ENCODE measurements at places on chromosomes 6 and 20. TPM values are rescaled to one million over a fixed set of nuclear protein-coding genes. Genes with fewer than 3 reads are reported as not detected.

The PCMT1 gene
- total RNA-seq = 43.3 TPM

- no peak for ATAC-seq
Observed at GRCh38 chr20:48801197-48801596, 26.6 kb downstream of the PREX1 start.

DNA sequence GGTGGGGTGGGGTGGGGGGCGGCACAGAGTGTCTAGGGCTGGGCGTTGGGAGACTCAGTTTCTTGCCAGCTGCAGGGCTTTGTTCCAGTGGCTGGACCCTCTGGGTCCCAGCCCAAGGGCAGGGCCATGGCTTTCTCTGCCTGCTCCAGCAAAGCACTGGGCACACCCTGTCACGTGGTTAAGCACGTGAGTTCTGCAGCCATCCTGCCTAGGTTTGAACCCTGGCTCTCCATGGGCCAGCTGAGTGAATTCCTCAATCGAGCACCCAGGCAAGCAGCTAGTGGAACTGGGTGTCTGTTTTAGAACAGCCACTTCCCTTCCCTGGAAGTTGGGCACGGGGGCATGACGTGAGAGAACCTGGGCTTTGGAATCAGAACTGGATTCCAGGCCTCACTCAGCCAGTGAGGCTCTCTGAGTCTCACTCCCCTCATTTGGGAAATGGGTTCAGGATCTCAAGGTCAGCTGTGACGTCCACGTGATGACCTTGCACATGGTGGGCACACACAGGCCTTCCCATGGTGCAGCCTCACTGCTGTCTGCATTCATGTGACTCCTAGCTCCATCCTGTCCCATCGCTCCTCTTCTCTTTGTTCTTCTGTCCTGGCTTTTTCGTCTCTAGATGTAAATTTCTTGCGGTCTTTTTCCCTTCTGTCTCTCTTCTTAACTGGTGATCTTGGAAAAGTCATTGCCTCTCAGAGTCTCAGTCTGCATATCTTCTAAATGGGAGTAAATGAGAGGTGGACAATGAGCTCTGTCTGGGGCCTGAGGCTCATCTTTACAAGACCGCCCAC, 45.9 kb downstream of the NOL4L start:
- no peak for ATAC-seq

DNA sequence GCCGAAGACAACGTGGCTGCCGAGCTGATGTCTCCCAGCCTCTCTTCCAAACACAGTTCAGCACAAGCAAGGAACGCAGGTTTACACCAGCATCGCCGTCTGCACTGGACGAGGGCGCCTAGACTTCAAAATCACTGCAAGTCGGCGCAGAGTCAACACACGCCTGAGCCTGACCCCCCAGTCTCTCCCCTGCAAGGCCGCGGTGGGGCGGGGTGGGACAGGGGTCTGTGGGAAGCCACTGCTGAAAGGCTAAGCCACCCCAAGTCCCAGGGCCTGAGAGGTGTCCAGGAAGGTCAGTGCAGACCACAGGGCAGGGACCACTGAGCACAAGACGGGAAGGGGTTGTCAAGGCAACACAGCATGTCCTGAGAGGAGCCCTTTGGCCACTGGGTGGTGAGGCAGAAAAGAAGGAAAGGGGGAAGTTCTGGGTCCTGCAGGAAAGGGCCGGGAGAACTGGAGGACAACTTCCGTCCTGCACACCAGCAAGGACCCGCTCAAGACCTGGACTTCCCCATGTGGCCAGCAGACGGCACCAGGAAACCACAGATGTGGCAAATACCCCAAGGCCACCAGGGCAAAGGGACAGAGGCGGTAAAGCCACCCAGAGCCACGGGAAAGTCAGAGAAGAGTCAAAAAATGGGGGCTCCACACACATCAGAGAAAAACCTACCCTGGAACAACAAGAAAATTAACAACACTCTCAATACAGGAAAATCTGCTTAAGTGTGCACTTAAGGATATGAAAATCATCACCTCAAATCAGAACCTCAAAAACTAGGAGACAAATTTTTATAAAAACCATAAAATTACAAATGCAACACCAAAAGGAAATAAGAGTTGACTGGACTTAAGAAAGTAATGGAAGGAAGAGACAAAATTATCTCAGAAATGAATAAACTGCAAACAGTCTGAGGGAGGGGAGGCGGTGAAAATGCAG, 84.8 kb downstream of the TAF4 start:
- no peak for ATAC-seq

GRCh38 chr20:23091721-23092383, 5.7 kb upstream of the CD93 start:
- no peak for ATAC-seq

The RAB44 gene
- 0.36 TPM for total RNA-seq

The PTK6 gene
- 92.7 TPM for total RNA-seq

The TDRD6 gene
- total RNA-seq = 0.08 TPM

GRCh38 chr6:157242791-157243190, 80.5 kb downstream of the TMEM242 start:
- ATAC-seq = no peak

DNA sequence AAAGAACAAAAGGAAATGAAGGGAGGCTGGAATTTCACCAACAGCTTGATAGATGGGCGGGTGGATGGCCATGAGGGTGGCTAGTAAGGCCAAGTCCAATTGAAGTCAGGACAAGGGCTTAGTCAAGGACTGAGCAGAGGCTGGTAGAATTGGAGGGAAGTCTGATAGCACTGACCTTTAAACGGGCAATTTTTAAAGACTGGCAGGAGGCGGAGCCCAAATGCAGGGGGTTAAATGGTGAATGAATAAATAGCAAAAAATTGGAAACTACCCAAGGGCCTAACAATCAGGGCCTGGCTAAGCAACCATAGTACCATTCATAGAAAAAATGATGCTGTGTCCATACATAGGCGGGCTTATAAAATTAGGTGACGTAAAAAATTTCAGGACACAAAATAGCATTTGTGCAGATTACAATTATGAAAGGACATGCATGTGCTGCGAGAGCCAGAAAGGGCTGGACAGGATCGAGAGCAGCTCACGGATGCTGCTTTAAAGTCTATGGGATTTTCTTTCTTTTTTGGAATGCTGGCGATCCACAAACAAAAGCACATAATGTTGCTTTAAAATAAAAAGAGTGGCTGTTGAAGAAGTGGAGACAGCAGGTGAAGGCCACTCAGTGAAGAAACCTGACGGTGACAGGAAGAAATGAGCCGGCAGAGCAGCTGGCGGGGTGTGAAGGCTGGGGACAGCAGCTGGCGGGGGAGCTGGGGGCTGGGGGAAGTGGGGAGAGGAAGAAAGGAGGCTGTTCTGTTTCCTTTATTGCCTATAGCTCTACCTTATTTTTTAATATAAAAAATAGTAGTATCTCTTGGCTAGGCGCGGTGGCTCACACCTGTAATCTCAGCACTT, 42.8 kb upstream of the TAF8 start:
- ATAC-seq = no peak

DNA sequence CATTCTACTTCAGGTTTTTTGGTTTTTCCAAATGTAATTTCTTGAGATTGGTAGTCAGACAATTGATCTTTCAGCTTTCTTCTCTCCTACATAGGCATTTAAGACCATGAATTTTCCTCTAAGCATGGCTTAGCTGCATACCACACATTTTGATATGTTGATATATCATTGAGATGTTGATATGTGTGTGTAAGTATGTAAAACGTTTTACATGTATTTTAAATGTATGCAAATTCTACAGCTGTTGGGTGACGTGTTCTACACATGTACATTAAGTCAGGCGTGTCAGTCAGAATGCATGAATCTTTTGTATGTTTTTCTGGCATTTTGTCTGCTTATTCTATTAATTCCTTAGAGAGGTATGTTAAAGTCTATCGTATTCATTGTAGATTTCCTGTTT, 228.2 kb downstream of the CDH26 start:
- no peak for ATAC-seq

- ATAC-seq = no peak
Observed at GRCh38 chr6:79028641-79029314, 49.3 kb downstream of the PHIP start.

DNA sequence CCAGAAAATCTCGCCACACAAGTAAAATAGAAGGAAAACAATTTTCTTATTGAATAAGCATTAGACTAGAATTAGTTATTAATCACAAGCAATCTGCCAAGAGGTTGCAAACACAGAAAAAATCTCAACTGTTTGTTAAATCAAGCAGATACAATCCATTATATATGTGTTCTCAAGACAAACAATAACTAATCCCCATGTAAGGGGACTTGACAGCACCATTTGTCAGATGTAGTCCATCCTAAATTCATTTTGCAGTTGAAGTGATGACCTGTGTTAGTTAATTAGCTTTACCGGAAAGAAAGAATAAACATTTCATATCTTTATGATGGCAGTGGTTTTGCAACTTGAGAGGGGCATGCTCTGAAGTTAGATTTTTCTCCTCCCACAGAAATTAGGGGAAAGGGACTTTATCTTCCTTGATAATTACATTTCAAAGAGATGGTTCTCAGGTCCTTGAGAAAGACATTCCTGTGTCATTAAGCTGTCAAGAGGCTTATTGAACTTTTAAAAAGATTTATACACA, 1588.0 kb downstream of the GRIK2 start:
- no peak for ATAC-seq

The DEFB124 gene
- not detected for total RNA-seq

DNA sequence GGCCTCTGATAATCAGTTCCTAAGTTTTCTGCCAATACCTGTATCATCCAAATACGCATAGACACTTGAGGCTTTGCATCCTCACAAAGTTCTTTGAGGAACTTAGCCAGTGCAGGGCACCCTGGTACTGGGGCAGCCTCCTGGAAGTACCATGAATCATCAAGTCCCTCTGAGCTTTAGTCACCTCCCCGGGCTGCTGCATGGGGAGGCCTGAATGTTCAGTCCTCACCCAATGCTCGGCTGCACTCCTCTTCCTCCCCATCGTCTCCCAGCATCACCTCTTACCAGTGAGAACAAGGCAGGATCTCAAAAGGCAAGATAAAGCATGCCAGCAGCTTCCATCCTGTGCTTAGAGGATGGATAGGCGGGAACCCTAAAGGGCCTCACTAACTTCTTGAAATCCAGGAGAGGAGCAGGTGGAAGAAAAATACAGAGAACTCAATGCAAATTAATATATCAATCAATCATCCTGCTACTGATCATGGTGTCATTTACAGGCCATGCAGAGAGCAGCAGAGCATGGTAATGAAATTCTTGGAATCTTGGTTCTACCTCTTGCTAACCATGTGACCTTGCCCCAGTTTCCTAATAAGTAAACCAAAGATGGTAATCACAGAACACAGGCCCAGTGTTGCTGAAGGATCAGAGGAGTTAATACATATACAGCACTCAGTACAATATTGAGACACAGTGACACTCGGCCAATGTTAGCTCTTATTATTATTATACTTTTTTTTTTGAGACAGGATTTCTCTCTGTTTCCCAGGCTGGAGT, 4.7 kb upstream of the CCN6 start:
- peak; percentile 63 for ATAC-seq

The EYA2 gene
- 27.7 TPM for total RNA-seq

All from esophagus mucosa (tissue), 1 donor.